ENCODE measurements at places on chromosomes 1 and 21. TPM values are rescaled to one million over a fixed set of nuclear protein-coding genes. Genes with fewer than 3 reads are reported as not detected.

GRCh38 chr1:1959840-1960479 is 40.9 kb upstream of the TMEM52 start:
- DNase-seq, result peak; percentile 98

- DNase-seq, result no peak
Measured at GRCh38 chr1:231856426-231856825, 229.8 kb downstream of the DISC1 start.

GRCh38 chr1:22289307-22289995 is 146.6 kb upstream of the WNT4 start:
- peak; percentile 43 for DNase-seq

DNA sequence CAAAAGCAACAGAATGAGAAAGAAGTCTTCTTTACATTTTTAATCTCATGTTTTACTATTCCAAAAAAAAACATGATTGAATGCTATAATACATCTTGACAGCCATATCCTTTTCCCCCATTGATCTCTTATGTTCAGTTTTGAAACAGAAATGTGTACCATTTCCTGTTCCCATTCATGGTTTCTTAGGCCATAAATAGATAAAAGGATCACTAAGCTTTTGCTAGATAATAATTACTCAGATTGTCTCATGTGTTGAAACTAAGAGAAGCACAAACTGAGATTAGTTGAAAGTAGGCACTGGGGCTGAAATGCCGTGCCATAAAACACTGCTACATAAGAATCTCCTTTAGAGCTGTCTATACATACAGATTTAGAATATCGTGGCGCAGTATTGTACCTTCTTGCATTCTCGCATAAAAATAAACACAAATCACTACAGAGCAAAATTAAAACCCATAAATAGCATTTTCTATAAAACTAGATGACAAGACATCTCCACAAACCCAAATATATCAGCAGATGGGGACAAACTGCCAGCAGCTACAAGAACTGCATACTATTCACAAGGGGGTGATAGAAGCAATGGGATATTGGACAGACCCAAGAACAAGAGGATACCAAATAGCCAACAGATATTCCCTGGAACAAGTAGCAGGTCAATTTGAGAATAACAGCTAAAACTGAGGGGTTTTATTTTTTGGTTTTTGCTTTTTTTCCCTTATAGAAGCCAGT is 405.3 kb upstream of the PRMT6 start:
- no peak for DNase-seq

GRCh38 chr21:39384674-39385298 is 35.9 kb upstream of the HMGN1 start:
- no peak for DNase-seq

DNA sequence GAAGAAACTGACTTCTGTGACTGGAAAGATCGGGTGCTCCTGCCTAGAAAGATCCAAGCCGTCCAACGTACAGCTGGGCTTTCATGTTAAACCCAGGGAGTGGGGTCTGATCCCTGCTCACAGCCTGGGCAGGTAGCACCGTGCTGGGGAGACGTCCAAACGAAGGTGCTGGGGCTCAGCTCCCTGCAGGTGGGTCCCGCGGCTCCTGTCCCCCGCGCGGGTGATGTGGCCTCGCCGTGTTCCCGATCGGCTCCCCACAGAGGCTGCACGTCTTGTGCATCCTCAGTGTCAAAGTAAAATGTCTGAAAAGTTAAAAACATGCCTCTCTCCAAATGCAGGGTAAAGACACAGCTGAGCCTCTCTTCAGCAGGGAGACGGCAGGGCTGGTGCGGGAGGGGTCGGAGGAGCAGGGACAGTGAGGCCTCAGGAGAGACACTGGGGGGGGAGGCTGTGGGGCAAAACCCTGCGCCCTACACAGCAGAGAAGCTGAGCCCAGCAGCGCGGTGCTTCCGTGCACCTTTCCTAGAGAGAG is 40.1 kb upstream of the COL6A2 start:
- peak; percentile 36 for DNase-seq

- no peak for DNase-seq
Measured at GRCh38 chr1:210415846-210416448, 87.2 kb downstream of the HHAT start.

DNA sequence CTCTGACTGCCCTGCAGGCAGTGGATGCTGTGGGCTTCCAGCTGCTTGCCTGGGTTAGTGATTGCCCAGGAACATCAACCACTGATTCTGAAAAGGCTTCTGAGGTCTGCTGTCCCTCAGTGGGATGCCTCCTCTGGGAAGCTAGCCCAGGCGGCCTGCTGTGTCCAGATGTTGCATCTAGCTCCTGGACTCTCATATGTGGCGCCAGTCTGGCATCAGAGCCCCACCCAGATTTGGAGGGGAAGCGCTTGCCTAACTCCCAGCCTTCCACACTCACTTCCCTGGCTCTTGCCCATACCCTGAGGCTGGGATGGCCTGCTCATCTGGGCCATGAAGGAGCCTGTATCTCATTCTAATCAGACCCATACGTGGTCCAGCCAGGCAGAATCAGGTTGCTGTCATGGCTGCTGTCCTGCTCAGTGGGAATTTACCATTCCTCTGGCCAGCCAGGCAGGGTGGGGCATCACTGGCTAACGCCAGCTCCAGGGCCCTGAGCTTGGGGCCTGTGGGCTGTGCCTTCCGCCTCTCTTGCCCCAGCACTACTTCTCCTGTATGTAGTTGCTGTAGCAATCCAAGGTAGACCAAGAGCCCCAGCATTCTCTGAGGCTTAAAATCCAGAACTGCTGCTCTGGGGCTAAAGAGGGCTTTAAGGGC is 4.1 kb downstream of the CSF1 start:
- no peak for DNase-seq

DNA sequence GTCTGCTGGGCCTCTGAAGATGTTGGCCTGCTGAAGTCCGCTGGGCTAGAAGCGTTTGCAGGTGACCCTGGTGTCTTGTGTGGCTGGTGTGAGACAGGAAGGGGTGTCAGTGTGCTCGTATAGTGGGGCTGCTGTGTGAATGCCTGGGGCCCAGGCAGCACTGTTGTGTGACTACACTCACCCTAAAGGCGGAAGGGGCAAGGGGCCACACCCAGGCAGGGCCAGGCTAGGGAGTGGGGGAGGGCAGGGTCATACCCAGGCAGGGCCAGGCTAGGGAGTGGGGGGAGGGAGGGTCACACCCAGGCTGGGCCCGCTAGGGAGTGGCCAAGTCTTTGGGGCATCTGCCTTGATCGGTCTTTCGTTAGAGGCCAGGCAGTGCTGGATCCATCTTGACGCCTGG is 25.0 kb downstream of the PDXK start:
- DNase-seq, result no peak

- no peak for DNase-seq
Measured at GRCh38 chr1:54741531-54741930, 22.8 kb downstream of the PARS2 start.

DNA sequence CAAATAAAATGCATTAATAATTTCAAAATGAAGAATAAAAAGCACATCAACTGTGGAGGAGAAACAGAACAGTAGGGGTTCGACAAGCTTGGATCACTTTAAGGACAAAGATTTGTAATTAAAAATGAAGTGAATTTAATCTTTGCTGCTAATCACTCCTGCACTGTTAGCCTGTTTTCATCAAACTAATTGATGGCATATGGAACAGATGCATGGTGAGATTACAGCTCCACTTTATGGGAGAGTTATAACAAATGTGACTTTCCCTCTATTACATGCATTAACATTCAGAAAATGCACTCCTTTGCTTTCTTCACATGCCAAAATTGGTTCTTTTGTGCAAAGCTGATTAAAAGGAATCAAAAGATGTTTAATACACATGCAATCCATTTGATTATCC is 207.2 kb upstream of the C21orf91 start:
- no peak for DNase-seq

DNA sequence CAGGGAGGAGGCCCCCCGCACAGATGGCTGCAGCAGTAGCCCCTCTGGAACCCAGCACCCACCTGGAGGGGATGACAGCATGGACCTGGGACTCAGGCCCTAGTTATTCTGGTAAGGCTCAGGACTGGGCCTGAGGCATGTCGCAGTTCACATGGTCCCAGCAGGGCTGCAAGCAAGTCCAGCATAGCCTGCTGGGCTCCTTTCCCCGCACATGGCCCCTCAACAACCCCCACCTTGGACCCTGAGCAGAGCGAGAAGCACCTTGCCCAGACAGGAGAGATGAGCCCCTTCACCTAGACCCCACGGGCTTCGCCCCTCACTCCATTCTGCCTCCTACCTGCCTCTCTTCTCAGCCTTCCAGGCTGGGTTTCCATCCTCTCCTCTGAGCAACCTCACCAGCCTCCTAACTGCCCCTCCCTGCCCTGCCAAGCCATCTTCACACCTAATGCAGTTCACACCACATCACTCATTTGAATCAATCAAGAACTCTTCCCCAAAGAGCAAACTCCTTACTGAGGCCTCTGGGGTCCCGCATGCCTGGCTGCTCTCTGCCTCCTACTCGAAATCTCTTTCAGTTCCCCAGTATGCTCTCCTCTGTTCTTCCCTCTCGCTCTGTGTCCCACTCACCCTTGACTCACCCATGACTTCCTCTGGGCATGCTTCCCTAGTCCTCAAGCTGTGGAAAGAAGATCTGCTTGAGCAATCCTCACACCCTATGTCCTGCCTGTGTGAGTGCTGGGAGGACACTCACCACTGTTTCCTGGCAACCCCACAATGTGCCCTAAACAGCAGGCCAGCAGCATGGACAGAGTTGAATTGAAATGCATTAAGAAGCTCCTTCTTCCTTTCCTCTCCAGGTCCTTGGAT is 9.4 kb upstream of the THEMIS2 start:
- no peak for DNase-seq

- no peak for DNase-seq
Measured at GRCh38 chr1:86741947-86742572, 37.7 kb downstream of the SH3GLB1 start.

DNA sequence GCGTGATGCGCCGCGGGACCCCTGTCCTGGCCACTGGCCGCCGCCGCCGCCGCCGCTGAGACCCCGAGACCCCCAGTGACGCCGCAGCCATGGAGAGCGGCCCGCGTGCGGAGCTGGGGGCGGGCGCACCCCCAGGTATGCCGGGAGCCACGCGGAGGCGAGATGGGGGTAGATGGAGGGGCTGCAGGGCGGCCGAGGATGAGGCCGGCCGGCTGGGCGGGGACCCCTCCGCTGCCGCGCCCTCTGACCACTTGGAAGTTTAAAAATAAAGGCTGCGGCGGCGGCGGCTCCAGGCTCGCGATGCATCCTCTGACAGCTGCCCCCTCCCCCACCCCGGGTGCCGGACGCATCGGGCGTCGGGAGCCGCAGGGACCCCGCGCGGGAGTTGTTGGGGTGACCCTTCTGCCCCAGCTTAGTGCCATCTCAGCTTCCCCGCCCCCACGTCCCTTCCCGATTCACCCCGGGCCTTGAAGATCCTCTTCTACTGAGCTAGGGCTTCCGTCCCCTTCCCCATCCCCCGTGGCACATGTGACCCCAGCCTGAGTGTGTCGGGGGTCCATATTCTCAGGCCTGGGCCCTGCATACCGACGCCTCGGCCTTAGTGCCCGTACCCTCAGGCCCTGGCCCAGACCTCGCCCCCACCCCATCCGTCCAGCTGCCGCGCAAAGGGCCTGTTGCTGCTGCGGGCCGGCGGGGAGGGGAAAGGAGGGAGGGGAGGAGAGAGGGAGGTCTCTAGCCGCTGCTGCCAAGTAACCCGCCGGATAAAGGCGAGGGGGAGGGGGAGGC is 562 bp downstream of the MAP7D1 start:
- DNase-seq, result peak; percentile 94

DNA sequence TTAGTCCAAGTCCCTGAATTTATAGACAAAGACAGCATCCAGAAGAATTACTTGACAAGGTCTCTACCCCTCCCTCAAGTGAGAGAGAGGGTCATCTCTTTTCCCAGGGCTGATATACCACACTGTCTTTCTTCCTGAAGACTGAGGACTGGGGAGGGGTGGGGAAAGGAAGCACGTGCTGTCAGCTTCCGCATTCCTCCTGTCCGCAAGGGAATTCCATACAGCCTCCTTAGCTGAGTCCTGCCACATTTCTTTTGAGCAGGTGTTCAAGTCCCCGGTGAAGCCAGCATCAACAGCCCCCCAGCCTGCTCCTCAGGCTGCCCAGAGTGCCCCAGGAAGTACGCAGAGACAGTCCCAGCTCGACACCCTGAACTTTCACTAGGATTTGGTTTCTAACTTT is 34.2 kb downstream of the PCAT6 start:
- DNase-seq, result no peak

GRCh38 chr1:178986204-178986603 is 39.5 kb upstream of the FAM20B start:
- DNase-seq, result no peak

DNA sequence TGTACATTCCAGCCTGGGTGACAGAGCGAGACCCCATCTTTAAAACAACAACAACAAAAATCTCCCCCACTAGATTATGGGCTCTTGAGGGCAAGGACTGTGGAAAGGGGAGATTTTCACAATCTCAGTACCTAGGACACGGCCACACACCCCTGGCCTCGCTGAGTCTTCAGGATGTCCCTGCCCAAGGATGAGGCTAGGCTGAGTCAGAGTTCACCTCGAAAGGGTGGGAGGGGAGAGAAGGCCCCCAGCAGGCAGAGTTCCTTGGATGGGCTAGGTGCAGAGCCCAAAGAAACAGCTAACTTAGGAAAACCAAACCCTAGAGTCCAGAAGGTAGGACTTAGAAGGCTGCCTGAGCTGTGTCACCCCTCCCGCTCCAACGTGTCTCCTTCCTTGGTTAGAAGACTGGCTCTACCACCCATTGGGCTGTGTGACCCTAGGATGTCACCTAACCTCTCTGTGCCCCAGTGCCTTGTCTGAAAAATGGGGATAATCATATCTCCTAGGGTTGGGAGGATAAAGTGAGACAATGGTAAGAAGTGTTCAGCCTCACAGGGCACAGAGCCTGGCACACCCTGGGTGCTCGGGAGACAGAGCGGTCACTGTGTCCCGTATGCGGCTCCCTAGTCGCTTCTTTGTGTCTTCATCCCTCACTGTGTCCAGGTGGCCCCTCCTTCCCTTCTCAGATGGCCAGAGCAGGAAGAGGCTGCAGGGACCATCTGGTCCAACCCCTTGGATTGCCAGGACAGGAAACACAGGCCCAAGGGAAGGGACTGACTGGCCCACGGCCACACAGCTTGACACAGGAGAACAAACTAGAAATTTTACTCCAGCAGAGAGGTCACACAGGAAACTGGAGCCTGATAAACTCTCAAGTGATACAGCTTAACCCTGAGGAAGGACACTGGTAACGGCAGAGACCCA is 11.2 kb downstream of the TRIM62 start:
- no peak for DNase-seq

DNA sequence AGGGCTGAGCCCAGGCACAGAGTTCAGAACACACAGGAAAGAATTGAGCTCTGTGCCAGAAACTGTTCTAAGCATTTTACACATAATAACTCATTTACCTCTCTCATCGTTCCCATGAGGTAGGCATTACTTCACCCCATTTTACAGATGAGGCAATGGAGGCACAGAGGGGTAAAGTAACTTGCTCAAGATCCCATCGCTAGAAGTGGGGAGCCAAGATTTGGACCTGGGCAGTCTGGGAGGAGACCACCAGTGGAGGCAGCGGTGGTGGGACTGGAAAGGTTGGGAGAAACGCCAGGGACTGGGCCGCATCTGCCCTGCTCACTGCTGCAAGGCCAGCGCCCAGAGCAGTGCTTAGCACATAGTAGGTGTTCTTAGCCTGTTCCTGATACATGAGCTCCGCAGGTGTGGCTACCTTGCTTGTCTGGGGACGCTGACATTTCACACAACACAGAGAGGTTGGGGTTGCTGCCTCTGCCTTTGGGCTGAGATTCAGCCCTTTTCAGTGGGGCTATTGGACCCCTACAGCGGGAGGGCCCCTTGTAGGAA is 27.8 kb upstream of the EPS8L3 start:
- DNase-seq, result no peak

Gene NBPF6
- total RNA-seq, result not detected

Gene DTL
- total RNA-seq, result 60.4 TPM

Gene RIIAD1
- total RNA-seq, result not detected

Gene TRAF3IP3
- total RNA-seq, result not detected

Gene ST6GALNAC5
- total RNA-seq, result 9.1 TPM

Gene DISP1
- 6.1 TPM for total RNA-seq
